ENCODE measurements at places on chromosomes 5 and 9.

DNA sequence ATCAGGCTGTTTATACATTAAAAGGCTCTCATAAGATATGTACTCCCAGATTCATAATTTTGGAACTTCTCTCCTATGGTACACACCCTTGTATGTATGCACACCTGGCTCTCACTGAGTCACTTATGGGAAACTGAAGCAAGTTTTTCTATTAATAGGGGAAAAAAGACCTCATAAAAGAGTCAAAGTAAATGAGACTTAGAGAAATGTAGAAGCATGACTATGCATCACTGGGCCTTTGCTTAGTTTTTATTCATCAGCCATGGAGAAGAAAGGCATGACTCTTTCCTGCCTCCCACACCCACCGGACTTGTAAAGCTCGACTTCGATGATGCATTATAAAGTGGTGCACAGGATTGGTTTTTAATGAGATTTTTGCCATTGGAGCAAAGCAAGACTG is 28.2 kb downstream of the MTAP start:
- no peak for DNase-seq

- DNase-seq = no peak
Measured at GRCh38 chr9:137069508-137070091, 757 bp downstream of the SAPCD2 start.

DNA sequence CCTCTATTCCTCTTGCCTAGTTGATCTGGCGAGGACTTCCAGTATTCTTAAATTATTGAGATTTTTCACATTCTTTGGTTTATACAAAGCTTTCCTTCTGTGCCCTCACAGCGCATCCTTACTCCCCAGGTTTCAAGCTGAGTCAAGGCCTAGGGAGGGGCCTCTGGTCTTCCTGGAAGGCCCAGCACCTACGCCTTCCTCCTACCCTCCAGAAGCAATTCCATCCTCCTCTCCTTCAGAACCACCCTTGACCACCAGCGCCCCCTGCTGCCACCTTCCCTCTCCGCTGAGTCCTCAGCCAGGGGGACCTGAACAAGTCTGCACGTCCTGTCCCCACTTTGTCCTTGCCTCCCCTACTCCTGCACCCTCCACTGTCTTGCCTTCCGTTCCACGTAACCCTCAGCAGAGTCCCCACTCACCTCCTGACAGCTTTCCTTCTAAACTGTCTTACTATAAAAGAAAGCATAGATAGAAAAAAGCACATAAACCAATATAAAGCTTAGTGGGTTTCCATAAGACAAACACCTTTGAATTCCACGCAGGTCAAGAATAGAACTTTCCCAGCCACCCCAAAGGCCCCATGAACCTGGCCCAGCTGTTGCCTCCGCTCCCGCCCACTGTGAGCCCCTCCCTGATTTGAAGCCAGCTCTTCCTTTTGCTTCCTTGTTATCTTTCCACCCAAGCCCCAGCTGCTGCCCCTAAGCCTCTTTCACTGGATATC is 63.0 kb upstream of the CTSL start:
- DNase-seq = peak; percentile 34

GRCh38 chr5:132776131-132776937 is 705 bp downstream of the SEPTIN8 start:
- no peak for DNase-seq

DNA sequence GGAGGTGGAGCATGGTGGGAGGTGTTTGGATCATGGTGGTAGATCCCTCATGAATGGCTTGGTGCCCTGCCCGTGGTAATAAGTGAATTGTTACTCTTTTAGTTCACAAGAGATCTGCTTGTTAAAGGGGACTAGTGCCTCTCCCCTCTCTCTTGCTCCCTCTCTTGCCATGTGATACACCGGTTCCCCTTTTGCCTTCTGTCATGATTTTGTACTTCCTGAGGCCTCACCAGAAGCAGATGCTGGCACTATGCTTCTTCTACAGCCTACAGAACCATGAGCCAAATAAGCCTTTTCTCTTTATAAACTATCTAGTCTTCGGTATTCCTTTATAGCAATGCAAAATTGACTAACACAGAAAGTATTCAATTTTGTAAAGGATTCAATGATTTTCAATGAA is 817.1 kb downstream of the TLR4 start:
- DNase-seq = no peak

DNA sequence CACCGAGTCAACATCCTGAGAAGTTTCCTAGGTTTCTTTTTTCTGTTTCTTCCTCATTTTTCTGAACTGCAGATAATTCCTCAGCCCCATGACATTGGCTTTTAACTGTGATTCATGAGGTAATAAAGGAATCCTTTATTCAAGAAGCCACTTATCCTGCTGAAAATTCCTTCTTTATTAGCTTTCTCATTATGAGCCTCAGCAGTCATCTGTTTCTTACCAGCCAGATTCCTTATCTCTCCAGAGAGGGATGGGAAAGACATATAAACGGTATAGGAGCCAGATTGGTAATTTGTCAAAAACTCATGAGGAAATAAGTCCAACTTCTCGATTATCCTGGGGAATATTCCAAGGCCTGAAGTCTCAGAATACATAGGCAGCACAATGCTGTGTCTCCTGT is 465.4 kb downstream of the ICE1 start:
- no peak for DNase-seq

DNA sequence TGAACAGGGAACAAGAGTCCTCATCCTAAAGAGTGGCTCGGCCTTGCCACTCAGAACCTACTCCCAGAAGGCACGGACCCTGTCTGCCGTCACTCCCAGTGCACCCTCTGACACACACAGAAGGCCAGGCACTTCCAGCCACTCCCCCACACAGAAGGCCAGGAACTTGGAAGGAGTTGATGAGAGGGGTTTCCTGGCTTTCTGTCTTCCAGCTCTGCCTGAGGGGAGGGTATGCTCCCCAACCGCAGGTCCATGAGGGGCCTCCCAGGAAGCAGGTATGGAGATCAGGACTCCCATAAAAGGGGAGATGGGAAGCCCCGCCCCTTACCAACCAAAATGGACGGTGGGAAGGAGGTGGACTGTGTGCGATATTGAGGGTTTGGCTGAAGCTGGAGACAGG is 247.6 kb upstream of the IRX4 start:
- no peak for DNase-seq

DNA sequence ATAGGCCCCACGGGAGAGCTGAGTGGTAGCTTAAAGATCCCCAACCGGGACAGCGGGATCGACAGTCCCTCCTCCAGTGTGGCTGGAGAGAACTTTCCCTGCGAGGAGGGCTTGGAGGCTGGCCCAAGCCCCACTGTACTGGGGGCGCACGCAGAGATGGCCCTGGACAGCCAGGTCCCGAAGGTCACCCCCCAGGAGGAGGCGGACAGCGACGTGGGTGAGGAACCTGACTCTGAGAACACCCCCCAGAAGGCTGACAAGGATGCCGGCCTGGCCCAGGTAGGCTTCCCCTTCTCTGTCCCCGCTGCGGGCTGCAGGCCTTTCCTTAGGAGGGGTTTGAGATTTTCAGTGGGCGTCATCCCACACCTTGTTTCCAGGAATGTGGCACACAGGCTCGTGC is 29.1 kb downstream of the FGD3 start:
- no peak for DNase-seq

DNA sequence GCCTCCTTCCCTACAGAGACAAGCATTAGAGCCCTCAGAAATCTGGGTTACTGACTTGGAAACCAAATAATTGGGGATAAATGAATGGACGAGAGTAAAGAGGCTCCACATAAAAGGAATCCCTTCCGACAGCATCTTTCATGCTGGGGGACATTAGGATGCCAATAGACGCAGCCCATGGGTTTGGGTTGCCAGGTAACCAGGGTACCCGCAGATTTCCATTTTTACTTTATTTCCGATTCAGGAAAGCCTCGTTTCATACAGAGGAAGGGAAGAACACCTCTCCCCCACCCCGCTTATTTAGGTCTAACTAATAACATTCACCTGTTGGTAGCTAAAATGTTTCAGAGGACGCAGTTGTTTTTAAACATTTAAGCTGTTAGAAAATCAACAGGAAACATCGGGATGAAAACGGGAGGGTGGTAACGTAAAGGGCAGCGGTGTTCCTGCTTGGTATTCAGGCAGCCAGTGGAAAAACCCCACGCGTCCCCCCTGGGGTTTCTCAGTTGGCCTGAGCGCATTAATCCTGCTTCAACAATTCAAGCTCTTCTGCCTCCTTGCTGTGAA is 179.5 kb downstream of the YTHDC2 start:
- DNase-seq = no peak

- DNase-seq = no peak
Measured at GRCh38 chr5:1291611-1292080, 3.2 kb downstream of the TERT start.

DNA sequence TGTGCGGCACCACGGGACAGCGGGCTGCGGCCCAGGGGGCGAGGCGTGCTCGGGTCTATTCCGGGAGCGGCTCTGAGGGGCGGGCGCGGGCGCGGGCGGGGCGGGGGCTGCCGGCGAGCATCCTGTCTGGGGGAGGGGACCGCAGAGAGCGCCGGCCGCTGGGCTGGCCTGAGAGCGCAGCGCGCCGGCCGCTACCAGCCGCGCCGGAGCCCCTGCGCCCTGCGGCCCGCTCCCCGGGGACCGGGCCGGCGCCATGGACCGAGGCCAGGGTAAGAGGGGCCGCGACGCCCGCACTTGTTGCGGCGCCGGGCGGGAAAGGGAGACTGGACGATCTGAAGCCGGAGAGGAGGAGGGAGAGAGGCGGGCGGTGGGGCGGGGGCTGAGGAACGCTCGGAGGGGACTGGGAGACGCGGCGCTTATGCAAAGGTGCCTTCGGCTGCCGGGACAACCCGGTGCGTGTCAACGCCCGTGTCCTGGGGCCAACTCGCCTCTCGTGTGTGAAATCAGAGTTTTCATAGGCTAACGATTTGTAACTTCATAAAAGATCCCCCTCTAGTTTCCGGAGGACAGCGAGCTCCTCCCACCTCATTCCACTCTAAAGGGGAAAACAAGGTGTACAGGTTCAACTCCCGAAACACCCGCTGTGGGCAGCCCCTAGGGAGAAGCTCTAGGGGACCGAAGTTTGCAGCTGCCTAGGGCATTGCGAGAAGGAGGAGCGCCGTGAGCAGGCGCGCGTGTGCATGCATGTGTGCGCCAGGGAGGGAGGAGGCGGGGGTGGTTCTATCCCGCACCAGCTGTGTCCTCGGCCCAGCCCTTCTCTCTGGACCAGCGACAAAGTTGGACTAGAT is at the start of gene AFAP1L1:
Gene AFAP1L1, plus strand, starts transcription at position 144 of the 848 bp plus-strand sequence. Its CDS starts 110 bp downstream, at position 254.
- DNase-seq = no peak

GRCh38 chr9:136225748-136226679 is 19.6 kb downstream of the QSOX2 start:
- DNase-seq = no peak

GRCh38 chr5:80834710-80835109 is 125.5 kb upstream of the RASGRF2 start:
- DNase-seq = no peak

GRCh38 chr9:98191181-98191608 is 1.2 kb downstream of the CORO2A start:
- no peak for DNase-seq

- DNase-seq = no peak
Measured at GRCh38 chr9:14515571-14516198, 177.5 kb downstream of the ZDHHC21 start.

GRCh38 chr9:133585481-133586351 is 23.5 kb downstream of the FAM163B start:
- no peak for DNase-seq

DNA sequence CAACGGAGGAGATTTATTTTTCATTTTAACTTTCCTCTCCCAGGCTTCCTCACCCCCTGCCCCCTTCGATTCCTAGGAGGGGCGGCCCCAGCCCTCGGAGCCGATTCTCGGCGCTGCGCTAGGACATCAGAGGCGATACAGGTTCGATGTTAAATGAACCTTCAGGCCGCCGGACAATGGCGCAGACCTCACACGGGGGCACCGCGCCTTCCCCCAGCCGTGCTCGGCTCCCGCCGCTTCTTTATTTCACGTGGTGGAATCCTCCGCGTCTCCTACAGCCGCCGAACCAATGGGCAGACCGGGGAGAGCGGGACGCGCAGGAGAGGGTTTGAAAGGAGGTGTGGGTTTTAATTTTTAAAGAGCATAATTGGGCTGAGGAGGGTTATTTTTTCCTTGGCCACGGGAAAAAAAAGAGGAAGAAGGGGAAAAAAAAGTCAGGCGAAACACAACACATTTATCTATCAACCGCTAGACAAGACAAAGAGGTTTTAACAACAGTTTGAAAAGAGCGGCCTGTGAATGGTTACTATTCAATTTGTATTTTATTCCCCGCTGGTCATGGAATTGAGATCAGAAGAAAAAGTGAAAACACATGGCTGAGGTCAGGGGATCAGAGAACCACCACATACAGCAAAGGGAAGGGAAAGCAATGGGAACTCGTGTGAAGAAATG is 126.8 kb downstream of the TMEM174 start:
- no peak for DNase-seq

GRCh38 chr9:113587471-113588031 is 124.0 kb downstream of the RGS3 start:
- no peak for DNase-seq

- DNase-seq = peak; percentile 14
Measured at GRCh38 chr9:86202338-86202882, 57.0 kb downstream of the C9orf153 start.

GRCh38 chr9:70260007-70260443 is 1.2 kb downstream of the SMC5 start:
- no peak for DNase-seq

DNA sequence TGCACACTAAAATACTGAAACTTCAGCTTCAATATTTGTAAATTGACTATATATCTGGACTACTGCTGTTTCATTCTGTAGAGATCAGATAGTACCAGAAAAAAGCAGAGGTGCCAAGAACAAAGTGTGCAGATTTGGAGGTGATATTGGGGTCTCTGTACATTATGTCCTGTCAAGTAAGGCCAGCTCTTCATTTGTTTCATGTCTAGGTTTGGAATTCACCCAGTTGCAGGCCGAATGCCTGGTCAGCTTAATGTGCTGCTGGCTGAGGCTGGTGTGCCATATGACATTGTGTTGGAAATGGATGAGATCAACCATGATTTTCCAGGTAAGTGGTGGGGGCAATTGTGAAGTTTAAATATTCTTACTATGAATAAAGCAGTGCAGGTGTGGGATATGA is 96.9 kb downstream of the NNT start:
- no peak for DNase-seq

GRCh38 chr5:58717303-58718007 is 134.6 kb downstream of the RAB3C start:
- DNase-seq = no peak

GRCh38 chr5:17192191-17192590 is 25.2 kb upstream of the BASP1 start:
- DNase-seq = no peak

DNA sequence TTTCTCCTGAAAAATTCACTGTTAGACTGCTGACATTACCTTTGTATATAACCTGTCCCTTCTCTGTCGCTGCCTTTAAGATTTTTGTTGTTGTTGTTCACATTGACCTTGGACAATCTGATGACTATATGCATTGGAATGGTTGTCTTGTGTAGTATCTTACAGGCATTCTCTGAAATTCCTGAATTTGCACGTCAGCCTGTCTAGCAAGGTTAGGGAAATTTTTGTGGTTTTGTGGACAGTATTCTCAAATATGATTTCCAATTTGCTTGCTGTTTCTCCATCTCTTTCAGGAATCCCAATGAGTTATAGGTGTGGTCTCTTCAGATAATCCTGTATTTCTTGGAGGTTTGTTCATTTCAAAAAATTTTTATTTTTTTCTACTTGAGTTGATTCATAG is 140.8 kb downstream of the PRR16 start:
- DNase-seq = peak; percentile 65
